GM20000 (cell line): ENCODE measurements at places on chromosomes 6 and 20.

GRCh38 chr6:78487401-78487800 lies 379.9 kb upstream of the IRAK1BP1 start:
- no peak for DNase-seq

DNA sequence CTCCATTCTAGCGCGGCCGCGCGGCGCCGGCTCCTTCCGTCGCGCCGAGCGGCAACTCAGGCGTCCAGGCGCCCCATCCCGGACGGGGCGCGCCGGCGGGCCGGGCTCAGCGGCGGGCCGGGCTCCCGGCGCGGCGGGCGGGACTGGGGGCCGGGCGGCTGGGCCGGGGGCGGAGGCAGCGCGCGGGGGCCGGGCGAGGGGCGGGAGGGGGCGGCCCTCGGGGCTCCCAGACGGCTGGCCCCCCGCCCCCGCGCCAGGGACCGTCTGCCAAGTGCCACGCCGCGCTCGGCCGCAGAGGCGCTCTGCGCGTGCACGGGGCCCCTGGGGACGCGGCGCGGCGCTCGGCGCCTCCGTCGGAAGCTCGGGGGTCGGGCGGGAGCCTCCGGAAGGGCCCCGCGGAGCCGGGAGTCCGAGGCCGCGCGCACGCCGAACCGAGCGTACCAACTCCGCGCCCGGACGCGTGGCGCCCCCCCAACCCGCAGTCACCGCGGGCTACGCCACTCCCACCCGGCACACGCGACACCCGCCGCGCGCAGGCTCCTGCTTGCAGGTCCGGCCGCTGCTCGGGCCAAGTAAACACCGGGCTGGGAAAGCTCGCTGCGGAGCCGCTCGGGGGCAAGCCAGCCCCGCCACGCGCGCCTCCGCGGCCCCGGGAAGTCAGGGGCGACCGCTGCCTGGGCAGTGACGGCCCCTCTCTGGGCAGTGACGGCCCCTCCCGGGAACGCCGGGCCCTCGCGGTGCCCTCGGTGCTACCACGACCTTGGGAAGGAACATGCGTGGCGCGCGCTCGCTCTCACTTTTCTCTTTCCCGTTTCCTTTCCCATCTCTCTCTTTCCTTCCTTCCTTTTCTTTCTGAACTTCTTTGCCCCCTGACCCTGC lies at the start of gene PREX1:
TSS of gene PREX1 (minus strand) at position 145 of the 879 bp plus-strand sequence. CDS start at position 6, 139 bp downstream.
- peak; percentile 99 for DNase-seq

- DNase-seq: no peak
Measured at GRCh38 chr6:105595829-105596228, 192.9 kb upstream of the PREP start.

DNA sequence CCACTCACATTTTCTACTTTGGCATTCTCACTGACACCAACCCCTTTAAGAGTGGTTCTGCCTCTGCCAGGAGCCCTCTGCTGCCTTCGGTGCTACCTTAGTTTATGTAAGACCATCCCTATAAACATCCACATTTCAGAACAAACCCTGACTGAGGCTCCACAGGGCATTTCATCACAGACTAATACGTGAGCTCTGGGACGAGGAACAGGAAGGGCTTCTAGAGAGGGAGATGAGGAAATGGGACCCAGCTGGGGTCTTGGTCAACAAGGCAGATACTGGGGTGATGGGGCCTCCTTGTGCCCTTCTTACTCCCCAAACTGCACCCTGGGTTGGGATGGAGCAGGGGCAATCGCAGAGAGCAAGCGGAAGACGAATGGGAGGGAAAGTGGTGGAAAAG lies 86.5 kb upstream of the FYN start:
- no peak for DNase-seq

- DNase-seq: no peak
Measured at GRCh38 chr6:12270551-12271230, 19.5 kb upstream of the EDN1 start.

DNA sequence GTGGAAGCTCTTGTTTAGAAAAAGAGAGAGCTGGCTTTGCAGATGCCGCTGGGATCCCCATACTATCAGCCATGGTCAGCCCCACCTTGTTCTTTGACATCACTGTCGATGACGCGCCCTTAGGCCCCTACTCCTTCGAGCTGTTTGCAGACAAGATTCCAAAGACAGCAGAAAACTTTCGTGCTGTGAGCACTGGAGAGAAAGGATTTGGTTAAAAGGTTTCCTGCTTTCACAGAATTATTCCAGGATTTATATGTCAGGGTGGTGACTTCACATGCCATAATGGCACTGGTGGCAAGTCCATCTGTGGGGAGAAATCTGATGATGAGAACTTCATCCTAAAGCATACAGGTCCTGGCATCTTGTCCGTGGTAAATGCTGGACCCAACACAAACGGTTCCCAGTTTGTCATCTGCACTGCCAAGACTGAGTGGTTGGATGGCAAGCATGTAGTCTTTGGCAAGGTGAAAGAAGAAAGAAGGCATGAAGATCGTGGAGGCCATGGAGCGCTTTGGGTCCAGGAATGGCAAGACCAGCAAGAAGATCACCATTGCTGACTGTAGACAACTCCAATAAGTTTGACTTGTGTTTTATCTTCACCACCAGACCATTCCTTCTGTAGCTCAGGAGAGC lies 2.4 kb upstream of the BLCAP start:
- DNase-seq: no peak

- DNase-seq: no peak
Measured at GRCh38 chr20:35039146-35039545, 53.5 kb downstream of the TRPC4AP start.

- no peak for DNase-seq
Measured at GRCh38 chr6:13370623-13371022, 42.3 kb upstream of the TBC1D7 start.

GRCh38 chr6:35473850-35474130 lies 5.6 kb downstream of the RPL10A start:
- no peak for DNase-seq

GRCh38 chr6:137434640-137435039 lies 59.6 kb downstream of the OLIG3 start:
- DNase-seq: no peak

DNA sequence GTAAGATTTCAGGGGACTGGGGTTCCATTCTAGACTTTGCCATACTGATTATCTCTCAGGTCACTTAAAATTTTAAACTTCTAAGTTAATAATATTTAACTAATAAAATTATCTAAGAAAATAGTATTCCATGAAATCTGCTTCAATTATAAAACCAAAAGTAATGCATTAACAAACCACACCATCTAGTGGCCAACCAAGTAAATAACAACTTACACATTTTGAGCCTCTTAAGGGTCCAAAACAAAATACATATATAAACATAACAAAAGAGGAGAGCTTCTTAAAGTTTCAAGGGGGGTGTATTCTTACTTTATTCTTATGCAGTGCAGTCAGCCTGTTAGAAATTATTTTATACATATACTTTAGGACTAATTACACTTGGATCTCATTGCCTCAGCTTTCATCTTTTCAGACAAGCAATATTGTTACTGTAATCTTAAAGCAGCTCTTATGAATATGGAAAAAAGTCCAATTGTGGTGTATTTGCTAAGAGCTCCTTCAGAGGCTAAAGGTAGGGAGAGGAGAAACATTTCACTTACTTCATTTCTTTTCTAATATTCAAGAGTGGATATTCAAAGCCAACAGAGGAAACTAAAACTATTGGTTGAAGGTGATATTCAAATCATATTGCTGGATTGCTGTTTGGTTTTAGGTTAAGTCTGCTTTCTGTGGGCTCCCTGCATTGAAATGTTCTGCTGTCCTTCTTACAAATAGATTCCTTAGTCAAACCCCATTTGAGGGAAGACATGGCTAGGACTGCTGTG lies 199.7 kb upstream of the SIM1 start:
- DNase-seq: no peak

- DNase-seq: no peak
Measured at GRCh38 chr6:122696079-122696478, 83.4 kb upstream of the FABP7 start.

DNA sequence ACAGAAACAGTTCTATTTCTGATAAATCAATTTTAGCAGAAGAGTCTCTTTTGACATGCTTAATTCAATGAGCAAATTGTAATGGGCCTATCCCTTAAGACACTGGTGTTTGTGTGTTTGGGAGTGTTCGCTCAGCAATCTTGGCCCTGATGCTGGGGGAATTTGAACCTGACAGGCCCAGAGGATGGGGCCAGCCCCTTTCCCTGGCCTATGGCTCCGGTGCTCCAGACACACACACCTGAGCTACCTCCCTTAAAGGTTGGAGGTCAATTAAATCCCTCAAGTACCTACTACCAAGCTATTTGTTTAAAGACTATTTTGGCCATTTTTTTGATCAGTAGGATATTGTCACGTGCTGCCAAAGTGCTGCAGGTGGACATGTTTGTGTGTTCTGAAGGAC lies 549.3 kb downstream of the PRKN start:
- DNase-seq: no peak

DNA sequence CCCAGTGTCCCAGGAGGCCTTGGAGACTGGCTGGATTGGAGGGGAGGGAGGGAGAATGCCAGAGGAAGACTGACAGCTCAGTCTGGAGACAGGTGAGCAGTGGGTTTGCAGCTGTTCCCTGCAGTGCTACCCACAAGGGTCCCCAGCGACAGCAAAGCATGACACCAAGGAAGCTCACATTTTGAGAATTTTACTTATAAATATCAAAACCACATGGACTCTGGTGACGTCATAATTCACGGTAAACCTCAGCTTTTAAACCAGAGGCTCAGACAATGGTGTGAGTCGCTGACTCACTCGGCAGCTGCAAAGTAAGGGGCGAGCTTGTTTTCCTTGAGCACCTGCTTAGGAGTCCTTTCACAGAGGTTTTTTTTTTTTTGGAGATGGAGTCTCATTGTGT lies 65.2 kb downstream of the THBS2 start:
- no peak for DNase-seq
